T-helper 9 cell (primary cell): ENCODE measurements at places on chromosomes 2 and 18.

- no peak for DNase-seq
Observed at GRCh38 chr2:69060938-69061501, 48.0 kb downstream of the ANTXR1 start.

- DNase-seq: no peak
Observed at GRCh38 chr2:147456779-147457178, 388.1 kb upstream of the ACVR2A start.

DNA sequence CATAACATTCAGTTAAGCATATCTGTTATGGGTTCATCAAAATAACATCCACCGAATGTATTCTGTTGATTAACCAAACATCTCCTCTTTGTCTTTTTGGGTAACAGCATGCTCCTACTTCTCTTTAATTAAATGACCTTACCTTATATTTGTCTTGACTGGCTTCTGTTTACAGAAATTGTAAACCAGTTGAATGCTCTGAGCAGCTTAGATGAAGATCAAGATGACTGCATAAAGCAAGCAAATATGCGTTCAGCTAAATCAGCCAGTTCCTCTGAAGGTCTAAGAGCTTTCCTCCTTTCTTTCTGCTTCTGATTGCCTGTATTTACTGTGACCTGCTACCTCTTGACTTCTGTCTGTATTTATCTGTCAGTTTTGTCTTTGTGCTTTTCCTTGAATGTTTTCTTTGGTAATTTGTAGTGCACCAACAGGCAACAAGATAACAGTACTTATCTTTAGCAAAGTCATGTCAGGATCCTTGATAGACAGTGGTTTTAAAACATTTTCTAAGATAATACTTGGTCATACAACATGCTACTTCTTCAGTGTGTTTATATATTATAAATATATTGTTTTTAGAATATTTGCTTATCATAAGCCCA lies 152.8 kb downstream of the EHBP1 start:
- DNase-seq: no peak

DNA sequence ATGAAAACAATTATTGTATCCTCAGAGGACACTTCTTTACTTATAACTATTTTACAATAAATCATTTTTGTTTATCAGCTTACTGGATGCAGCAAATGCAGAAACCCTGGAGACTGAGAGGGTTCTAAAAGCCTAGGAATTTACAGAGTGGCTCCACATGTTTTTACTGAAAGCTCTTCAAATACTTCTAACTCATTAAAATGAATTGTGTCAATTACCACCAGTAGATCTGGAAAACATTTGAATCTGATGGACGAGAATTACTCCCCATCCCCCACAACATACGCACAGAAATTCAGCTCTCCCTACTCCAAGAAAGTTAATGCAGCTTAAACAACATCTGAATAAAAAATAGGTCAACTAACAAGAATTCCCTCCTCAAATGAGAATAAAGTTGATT lies 319.8 kb upstream of the FIGN start:
- DNase-seq: no peak

DNA sequence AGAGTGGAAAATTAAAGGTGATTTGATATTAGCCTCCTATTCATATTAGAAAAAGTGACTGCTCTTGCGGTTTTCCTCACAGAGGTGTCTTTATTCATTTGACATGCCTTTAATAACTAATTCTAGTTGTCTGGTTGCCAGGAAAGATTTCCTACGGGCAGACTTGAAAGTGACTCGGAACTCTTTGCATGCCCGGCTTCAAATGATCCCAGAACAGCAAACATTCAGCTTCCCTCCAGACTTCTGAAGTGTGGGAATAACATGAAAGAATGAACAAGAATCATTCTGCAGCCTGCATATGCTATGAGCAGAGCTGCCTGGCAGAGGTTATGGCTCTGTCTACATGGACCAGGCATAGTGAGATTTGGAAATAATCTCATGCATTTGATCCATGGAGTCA lies 89.6 kb upstream of the PKDCC start:
- DNase-seq: no peak

- DNase-seq: no peak
Observed at GRCh38 chr18:67550872-67551520, 34.5 kb upstream of the DSEL start.

DNA sequence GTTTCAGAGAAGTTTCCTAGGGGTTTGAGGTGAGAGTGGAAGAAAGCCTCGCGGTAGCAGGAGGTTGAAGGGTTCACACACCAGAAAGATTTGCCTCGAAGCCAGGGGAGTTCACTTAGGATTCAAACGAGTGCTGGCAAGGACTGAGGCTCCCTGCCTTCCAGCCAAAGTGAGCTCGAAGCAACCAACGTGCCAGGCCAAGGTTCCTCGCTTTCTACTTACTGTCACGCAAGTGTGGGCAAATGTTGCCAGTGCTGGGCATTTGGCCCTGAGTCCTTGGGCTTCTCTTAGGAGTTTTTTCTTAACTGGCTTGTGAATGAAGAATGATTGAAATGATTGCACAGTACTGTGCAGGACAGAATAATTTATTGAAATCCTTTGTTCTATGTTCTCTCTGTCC lies 53.6 kb downstream of the TMEM178A start:
- DNase-seq: no peak

DNA sequence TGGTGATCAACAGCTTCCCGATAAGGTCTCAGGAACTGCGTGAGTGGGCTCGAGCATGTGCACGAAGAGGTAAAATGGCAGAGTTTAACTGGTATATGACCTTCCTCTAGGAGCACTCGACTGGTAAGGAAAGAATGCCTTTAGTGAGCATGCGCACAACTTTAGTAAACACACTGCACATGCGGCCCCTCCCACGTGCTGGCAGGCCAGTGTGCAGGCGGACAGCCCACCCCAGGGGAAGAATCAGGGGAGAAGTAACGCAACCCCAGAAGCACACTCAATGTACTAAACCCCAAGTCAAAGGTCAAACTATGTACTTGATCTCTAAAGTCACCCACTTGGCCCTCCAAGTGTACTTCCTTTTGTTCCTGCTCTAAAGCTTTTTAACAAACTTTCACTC lies 28.7 kb upstream of the SLC25A52 start:
- DNase-seq: no peak

DNA sequence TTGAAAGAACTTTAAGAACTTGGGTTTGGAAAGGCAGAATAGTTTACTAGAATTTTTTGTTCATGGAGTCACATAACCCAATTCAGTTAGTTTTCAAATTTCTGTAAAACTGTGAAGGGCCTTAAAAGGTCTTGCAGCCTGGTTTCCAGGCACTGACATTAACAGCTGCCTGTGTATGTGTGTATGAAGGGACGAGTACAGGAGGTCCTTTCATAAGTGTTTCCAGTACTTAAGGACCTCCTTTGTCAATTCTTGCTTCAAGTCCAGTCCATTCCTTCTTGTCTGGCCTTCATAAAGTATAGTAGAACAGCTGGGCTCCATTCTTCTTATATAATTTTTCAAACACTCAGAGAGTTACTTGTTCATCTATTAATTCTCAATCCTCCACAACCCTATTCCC lies 136.5 kb downstream of the NR4A2 start:
- no peak for DNase-seq
